Naive thymus-derived CD4-positive, alpha-beta T cell (primary cell): ENCODE measurements at places on chromosomes 6 and 20. TPM values are rescaled to one million over a fixed set of nuclear protein-coding genes. Genes with fewer than 3 reads are reported as not detected.
A peak's percentile ranks its signal among the peaks of the same experiment; 100 is the strongest.

DNA sequence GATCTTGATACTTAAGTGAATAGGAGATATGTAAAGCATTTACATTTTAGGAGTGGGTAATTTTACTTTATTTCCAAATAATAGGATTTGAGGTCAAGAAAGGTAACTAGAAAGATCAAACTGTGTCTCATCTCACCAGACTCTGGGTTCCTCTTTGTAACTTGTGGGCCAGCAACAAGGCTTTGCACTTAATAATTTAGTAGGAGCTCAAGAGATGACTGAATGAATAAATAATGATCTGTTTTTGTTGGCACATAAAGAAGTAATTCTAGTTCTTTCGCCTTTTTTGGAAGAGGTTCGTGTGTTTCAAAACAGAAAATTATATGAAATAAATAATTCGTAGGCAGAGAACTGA lies 67.4 kb upstream of the FABP7 start:
- no peak for DNase-seq
- no peak overlapping the region for H3K27ac ChIP-seq
- H3K4me3 ChIP-seq = no peak overlapping the region
- no peaks in the 10 kb centered on the region for H3K36me3 ChIP-seq

DNA sequence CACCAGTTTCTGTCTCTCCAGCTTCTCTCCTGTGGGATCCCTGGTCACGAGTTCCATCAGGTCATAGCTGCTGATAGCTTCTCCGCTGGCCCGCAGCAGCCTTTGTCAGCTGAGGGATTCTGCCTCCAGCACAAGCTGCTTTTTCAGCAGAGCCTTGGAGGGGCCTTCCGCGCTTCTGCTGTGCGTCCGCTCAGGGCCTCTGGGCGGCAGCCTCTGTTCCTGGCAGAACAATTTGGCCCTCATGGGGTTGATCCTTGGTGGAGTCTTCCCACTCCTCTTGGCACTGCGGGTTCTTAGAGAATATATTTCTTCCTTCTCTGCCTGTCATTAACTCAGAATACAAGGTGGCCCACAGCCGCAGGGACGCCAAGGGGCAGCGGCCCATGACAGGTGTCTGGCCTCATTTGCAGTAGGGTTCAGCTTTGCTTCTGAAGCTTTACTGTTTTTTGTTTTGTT lies 158.8 kb downstream of the DTNBP1 start:
- no peaks in the 10 kb centered on the region for H3K27me3 ChIP-seq
- H3K4me1 ChIP-seq = no peaks in the 10 kb centered on the region
- no peak for DNase-seq
- H3K36me3 ChIP-seq = peaks cover 100% of the 10 kb centered on the region

The FAM162B gene
- total RNA-seq = not detected

The TP53TG5 gene
- total RNA-seq = 0.46 TPM

The IBTK gene
- total RNA-seq = 28.0 TPM

The MRPL18 gene
- total RNA-seq = 34.3 TPM

- no peaks in the 10 kb centered on the region for H3K4me1 ChIP-seq
- DNase-seq = no peak
- no peak overlapping the region for H3K27ac ChIP-seq
- no peaks in the 10 kb centered on the region for H3K27me3 ChIP-seq
Observed at GRCh38 chr20:19828232-19828631, 70.2 kb downstream of the RIN2 start.

DNA sequence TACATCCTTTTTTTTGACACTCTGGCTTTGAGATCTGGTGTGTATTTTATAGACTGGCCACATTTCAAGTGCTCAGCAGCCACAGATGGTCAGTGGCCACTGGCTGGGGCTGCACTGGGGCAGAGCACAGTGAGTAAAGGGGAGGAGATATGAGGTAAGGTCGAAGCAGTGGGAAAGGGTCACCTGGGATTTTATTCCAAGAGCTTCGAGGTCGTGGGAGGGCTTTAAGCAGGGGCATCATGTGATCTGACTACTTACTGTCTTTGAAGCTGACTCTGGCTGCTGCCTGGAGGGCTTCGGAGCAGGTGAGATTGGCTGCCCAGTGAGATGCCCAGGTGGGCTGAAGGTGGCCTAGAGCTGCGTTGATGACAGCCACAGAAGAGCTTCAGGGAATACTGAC lies 6.7 kb downstream of the C20orf203 start:
- no peaks in the 10 kb centered on the region for H3K36me3 ChIP-seq
- peaks cover 6% of the 10 kb centered on the region for H3K4me1 ChIP-seq
- DNase-seq = no peak
- H3K27ac ChIP-seq = no peak overlapping the region

DNA sequence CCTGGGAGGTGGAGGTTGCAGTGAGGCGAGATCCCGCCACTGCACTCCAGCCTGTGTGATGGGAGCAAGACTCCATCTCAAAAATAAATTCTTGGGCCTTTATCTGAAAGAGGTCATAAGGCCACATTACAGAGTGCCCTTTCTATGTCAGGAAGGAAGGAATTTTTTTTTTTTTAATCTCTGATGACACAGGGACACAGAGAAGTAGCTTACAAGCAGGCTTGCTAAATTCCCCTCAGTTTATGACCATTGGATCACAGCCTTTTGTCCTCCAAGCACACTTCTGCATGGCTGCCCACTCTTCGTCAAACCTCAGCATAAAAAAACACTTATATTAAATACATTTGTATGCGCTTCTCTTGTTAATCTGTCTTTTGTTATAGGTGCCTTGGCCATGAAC lies 7.5 kb upstream of the IFNGR1 start:
- H3K4me3 ChIP-seq = no peak overlapping the region
- H3K27me3 ChIP-seq = no peaks in the 10 kb centered on the region
- peaks cover 69% of the 10 kb centered on the region for H3K4me1 ChIP-seq
- H3K36me3 ChIP-seq = no peaks in the 10 kb centered on the region
- no peak overlapping the region for H3K27ac ChIP-seq

The HLA-DRA gene
- 36.0 TPM for total RNA-seq

GRCh38 chr6:135535989-135536414 lies 38.5 kb upstream of the AHI1 start:
- no peak overlapping the region for H3K27ac ChIP-seq
- no peaks in the 10 kb centered on the region for H3K27me3 ChIP-seq
- no peak overlapping the region for H3K4me3 ChIP-seq
- H3K36me3 ChIP-seq = no peaks in the 10 kb centered on the region
- H3K4me1 ChIP-seq = peaks cover 4% of the 10 kb centered on the region
- peak; percentile 39 for DNase-seq

The PAK5 gene
- not detected for total RNA-seq

GRCh38 chr20:58231683-58232082 lies 3.2 kb upstream of the ANKRD60 start:
- peaks cover 6% of the 10 kb centered on the region for H3K27me3 ChIP-seq
- DNase-seq = no peak
- no peaks in the 10 kb centered on the region for H3K36me3 ChIP-seq
- H3K4me1 ChIP-seq = no peaks in the 10 kb centered on the region
- H3K4me3 ChIP-seq = no peak overlapping the region

The PPP1R3G gene
- not detected for total RNA-seq

The GTSF1L gene
- not detected for total RNA-seq

DNA sequence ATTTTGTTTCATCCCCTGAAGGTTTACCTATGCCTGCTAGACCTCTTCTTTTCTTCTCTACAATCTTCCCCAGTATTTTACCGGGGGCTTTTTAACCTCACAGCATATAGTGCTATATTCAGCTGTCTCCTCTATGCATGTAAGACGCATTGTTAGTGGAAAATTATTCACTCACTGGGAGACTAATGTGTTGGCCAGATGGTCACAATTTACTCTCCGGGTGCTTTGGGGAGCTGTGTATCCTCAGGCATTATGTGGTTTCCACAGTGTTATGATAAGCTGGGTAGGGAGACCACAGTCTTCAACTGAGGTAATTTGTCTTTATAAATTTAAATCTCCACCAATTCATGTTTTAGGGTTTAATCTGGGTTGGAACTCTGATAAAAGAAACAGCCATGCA lies 553.8 kb upstream of the PTCHD4 start:
- H3K27me3 ChIP-seq = no peaks in the 10 kb centered on the region
- no peak overlapping the region for H3K27ac ChIP-seq
- DNase-seq = no peak

The ISM1 gene
- total RNA-seq = 2.8 TPM

GRCh38 chr6:83188501-83188900 lies 4.6 kb downstream of the PGM3 start:
- DNase-seq = no peak
- H3K27ac ChIP-seq = no peak overlapping the region
- H3K36me3 ChIP-seq = no peaks in the 10 kb centered on the region
- H3K4me1 ChIP-seq = peaks cover 5% of the 10 kb centered on the region

DNA sequence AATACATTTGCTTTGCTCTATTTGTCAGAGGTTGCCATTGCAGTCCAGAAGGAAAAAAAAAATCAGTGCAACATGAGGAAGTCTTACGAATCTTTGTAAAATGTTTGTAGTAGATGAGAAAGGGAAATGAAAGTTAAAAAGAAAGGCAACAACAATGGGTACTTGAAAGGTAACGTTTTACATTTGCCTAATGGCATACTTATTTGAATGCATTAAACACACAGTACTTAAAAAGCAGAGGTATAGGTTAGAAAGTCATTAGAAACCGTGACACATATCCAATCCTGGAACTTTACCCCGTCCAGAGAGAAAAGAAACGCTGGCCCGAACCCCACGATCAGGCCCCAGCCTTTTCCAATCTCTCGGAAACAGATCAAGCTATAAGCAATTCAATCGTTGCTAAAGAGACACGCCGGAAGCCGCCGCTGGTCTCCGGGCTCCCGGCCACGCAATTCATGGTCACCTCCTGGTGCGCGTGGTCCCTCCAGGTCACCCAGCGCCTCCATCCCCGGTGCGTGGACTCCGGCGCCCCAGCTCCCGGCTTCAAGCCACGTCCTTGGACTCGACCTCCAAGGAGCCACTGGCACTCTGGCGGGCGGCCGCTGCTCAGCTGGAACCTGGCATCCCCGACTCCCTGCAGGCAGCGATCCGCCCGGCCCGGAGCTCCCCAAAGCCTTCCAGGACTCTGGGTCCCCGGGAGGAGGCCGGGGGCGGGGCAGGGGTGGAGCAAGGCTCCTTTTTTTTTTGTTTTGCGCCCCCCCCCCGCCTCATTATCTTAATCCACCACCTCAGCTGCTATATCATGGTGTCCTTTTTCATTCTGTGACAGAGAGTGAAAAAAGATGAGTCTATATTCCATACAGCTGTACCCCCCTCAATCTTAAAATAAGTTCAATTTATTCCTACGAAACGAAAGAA lies at the start of gene SLC18B1:
Gene SLC18B1 (minus strand): TSS at position 687 of the 918 bp plus-strand sequence. CDS start 181 bp downstream, at position 506.
- H3K4me1 ChIP-seq = no peaks in the 10 kb centered on the region
- H3K27me3 ChIP-seq = no peaks in the 10 kb centered on the region
- no peak within 1 kb of the TSS for H3K4me3 ChIP-seq
- DNase-seq = peak; percentile 48
- no peaks in the 10 kb centered on the region for H3K36me3 ChIP-seq

- H3K4me3 ChIP-seq = no peak overlapping the region
- no peaks in the 10 kb centered on the region for H3K4me1 ChIP-seq
- no peaks in the 10 kb centered on the region for H3K27me3 ChIP-seq
- DNase-seq = no peak
Observed at GRCh38 chr6:134123666-134124208, 71.3 kb upstream of the SLC2A12 start.

The RBBP8NL gene
- total RNA-seq = not detected

DNA sequence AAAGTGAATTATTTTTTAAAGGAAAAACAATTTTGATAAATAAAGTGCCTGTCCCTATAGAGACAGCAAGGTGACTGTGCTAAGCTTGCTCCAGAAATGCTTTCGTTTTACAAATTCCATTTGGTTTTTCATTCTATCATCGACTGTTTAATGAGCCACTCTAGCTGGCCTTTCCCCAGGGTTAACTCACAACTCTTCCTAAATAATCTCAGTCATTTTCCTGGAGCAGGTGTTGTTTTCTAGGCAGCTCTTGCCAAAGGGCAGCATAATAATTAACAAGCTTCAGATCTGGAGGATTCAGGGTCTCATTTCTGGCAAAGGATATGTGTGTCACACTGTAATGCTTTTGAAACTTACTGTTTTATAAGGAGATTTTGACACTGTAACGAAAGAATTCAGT lies 184.2 kb downstream of the KHDC1L start:
- no peaks in the 10 kb centered on the region for H3K4me1 ChIP-seq
- no peak overlapping the region for H3K27ac ChIP-seq
- no peaks in the 10 kb centered on the region for H3K27me3 ChIP-seq
- H3K36me3 ChIP-seq = no peaks in the 10 kb centered on the region
- H3K4me3 ChIP-seq = no peak overlapping the region

DNA sequence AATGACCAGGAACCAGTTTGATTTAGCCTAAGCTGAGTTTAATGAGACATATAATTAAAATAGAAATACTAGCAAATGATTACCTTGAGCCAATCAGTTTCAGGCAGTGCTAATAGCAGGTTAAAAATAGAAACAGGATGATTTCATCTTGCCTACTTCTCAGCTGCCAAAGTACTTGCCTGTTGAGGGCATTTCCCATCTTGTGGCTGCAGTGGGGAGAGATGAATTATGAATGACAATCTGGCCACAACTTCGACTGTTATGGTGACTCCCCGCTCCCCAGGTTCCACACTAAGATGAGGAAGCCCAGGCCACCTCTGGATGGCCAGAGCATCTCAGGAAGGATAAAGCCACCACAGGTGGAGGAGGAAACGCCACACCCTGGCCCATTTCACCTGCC lies 31.3 kb downstream of the MBOAT1 start:
- no peak overlapping the region for H3K27ac ChIP-seq
- H3K27me3 ChIP-seq = no peaks in the 10 kb centered on the region
- no peaks in the 10 kb centered on the region for H3K36me3 ChIP-seq
- DNase-seq = no peak
- no peak overlapping the region for H3K4me3 ChIP-seq

DNA sequence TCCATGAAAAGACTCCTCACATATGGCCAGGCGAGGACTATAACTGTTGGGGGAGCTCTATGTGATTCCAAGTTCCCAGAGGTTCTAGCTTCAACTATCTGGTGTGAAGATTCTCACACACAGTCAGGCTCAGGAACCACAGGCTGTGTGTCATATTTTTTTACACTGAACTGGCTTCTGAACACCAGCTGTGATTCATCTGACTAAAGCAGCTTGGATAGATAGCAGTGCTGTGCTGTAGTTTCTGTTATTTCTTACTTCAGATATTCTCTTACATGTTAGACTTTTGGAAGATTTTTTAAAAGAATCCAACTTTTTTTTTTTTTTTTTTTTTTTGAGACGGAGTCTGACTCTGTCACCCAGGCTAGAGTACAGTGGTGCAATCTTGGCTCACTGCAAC lies 140.7 kb upstream of the MCHR2 start:
- H3K36me3 ChIP-seq = no peaks in the 10 kb centered on the region
- H3K27me3 ChIP-seq = no peaks in the 10 kb centered on the region
- H3K4me3 ChIP-seq = no peak overlapping the region
- H3K27ac ChIP-seq = no peak overlapping the region
- no peak for DNase-seq

- no peaks in the 10 kb centered on the region for H3K36me3 ChIP-seq
- DNase-seq = no peak
- no peaks in the 10 kb centered on the region for H3K4me1 ChIP-seq
- no peak overlapping the region for H3K27ac ChIP-seq
Observed at GRCh38 chr20:60680554-60680953, 571.5 kb upstream of the CDH4 start.
